ENCODE measurements at places on chromosomes 2 and 18.

DNA sequence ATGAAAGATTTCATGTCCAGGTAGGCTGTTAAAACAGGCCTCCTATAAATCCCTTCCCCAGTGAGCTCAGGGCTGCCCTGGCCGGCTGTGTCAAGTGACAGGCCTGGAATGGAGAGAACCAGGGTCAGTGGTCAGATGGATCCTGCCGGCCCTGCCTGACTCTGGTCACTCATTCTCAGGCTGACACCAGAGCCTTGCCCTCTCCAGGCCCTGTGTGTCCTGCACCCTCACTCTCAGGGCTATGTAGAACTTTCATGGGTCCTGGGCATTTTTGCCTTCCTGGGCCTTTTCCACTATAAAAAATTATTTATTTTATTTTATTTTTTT lies 82.0 kb upstream of the RGPD5 start:
- DNase-seq: no peak

- no peak for DNase-seq
These were observed 74.6 kb downstream of the PDE11A start for GRCh38 chr2:177998006-177998405.

DNA sequence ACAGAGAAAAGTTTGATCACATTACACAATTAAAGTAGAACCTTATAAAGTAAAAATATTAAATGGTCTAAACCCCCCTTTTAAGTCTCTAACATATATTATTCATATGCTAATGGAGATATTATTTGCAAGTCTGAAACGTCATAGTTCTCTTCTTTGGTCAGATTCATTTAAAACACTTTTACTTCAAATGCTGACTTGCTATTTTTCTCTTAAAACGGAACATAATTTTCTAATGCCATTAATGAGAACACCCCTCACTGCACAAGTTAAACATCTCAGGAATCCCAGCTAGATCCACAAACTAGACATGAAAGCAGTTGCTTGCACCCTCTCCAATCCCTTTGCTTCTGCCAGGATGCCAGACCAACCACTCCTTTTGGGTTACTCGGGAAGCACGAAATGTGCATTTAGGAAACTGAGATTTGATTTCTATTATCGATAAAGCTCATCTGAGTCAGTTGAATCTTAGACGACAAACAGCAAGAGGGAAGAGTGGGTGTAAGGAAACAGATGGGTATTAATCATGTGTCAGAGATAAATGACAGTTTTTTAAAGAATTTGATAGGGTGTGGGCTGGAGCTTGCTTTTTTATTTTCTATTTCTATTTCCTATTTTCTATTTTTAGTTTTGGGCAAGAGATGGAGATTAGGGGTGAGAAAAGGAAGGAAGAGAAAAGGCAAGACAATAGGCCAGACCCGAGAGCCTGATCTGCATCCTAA lies 1.5 kb downstream of the ADD2 start:
- no peak for DNase-seq

DNA sequence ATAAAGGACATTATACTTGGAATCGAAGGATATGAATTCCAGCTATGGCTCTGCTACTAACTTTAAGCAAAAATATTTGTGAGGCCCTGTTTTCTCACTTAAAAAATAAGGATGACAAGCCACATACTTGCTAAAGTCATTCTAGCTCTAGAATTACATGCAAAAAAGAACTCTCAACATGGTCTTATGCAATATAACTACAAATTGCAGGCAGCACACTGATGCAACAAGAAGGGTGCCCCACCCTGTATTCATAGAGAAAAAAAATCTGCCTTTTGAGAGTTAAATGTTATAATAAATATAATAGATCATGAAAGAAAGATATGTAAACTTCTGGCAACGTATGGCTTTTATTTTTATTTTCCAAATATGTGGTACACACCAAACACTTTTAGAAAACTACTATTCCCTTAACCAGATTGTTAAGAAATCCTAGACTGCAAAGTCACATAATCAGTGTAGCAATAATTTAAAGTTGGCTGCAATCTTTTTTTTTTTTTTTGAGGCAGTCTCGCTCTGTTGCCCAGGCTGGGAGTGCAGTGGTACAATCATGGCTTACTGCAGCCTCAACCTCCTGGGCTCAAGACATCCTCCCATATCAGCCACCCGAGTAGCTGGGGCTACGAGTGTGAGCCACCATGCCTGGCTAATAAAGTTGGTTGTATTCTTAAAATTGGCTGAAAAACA lies 40.2 kb upstream of the WDSUB1 start:
- DNase-seq: no peak

GRCh38 chr2:113060396-113060795 lies 1.4 kb downstream of the IL36RN start:
- no peak for DNase-seq

DNA sequence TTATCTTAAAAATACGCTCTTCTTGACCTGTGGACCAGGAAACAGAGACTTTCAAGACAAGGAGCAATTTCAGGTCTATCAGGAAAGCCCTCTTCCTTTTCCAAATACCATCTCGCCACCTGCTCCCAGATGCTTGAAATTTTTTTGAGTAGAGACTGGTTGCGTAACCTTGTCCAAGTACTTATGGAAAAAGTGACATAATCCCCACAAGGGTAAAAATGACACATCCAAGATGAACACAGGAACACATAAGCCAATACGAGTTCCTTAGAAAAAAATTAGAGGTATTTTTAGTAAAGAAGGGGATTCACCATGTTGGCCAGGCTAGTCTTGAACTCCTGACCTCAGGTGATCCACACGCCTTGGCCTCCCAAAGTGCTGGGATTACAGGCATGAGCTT lies 1.8 kb downstream of the SERPINB13 start:
- no peak for DNase-seq

- no peak for DNase-seq
These were observed 272.0 kb downstream of the TGIF1 start for GRCh38 chr18:3721771-3722648.

DNA sequence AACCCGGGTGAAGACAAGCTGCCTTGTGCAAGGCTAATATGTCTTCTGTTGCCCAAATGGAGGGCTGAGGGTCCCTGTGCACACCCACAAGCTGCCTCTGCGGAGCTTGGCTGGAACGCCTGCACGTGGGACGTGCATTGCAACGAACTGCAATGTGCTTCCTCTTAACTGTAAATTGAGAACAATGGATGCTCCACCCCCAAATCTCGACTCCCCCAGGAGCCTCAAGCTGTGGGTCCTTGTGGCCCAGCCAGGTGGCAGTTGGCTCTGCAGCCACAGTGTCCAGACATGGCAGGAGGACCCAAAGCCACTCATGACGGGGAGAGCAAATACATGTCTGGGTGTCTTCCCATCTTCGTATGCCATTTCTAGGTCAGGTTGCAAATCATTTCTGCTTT lies 90.1 kb downstream of the TWIST2 start:
- no peak for DNase-seq

DNA sequence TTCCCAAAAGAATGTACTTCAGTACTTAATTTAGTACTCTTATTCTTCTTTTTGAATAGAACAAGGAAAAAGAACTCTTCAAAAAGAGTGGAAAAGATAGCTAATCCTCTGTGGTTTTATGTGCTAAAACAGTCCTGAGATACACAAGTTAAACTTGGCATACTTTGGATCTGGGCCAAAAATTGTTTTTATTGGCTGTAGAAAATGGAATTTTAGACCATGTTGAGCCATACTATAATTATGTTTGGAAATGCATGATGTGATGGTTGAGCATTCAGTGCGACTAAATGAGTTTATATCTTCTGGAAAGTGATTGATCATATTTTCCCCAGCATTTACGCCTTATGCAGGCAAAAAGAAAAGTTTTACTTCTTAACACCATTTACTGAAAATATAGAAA lies 18.0 kb upstream of the PDE1A start:
- no peak for DNase-seq

- DNase-seq: no peak
These were observed 21.9 kb downstream of the TMEM237 start for GRCh38 chr2:201621293-201621999.

DNA sequence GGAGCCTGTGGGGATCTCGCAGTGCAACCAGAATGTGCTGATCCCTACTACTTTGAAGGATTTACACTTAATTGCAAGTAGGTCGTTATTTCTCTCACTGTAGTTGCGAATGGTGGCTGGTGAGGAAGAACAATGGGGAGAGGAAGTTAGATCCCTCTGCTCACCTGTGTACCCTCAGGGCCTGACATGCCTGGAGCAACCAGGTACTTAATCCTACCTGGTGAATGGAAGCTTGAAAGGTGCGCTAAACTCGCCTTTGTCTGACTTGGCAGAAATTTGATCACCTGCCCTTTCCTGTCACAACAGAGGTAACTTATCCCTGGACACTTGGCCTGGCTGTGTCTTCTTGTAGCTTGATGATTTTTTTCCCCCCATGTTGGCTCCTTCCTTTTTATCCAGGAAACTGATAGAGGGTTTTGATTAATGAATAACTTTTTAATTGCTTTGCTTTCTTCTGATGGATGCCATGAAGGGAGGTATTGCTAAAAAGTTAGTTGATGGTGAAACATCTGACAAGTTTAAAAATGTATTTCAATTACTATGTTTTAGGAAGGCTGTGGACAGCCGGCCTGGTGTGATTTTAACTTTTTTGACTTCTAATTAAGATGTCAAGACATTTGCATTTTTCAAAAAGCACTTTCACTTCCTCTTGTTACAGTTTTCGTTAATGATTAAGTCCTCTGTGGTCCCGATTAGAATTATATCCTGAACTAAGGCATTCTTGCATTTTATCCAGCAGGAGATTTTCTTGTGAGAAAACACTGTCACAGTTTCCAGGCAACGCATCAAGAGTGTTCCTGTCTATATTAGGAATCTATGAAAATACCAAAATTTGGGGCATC lies 9.2 kb downstream of the SGPP2 start:
- DNase-seq: no peak

DNA sequence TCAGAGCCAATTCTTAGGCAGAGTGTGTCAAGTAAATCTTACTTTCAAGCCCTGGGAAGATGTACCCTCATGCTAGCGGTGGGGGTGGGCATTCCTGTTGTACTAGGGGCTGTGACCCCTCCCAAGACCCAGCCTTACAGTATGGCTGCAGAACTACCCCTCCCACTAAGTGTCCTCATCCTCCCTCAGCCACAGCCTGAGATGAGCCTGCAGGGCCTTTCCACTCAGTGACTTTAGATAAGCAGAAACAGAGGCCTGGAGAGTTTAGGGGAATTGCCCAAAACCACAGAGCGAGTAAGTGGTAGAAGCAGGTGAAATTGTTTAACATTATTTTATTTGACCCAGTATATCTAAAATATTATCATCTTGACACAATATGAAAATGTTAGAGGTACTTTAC lies 36.6 kb downstream of the TTC32 start:
- no peak for DNase-seq

All from stimulated activated CD4-positive, alpha-beta T cell treated with anti-CD3 and anti-CD28 coated beads, Interleukin-15, amount 100 ng/mL, for 48 hours (primary cell).